Smooth muscle cell of the umbilical artery (primary cell): ENCODE measurements at places on chromosomes 5 and 9. TPM values are rescaled to one million over a fixed set of nuclear protein-coding genes. Genes with fewer than 3 reads are reported as not detected.

The SNCB gene
- 0.18 TPM in 1 of 2 replicates, not detected in the other for total RNA-seq

The SLC24A2 gene
- total RNA-seq, result not detected in 2 replicates

The GRXCR2 gene
- not detected in 2 replicates for total RNA-seq

The SLIT3 gene
- total RNA-seq, result 29.4 and 49.1 TPM in 2 replicates

The SLC34A1 gene
- total RNA-seq, result not detected in 2 replicates

The WWC1 gene
- total RNA-seq, result 1.2 and 7.0 TPM in 2 replicates

The TOR4A gene
- total RNA-seq, result 19.0 and 33.5 TPM in 2 replicates

The NEK6 gene
- 65.9 and 86.7 TPM in 2 replicates for total RNA-seq

The GFPT2 gene
- 233 and 276 TPM in 2 replicates for total RNA-seq

The CATSPER3 gene
- not detected in 2 replicates for total RNA-seq

The PCDHGA4 gene
- 5.8 and 6.5 TPM in 2 replicates for total RNA-seq

The CXCL14 gene
- 0.97 and 3.6 TPM in 2 replicates for total RNA-seq

The TAF11L5 gene
- total RNA-seq, result not detected in 2 replicates

The ITK gene
- total RNA-seq, result under 0.01 TPM in 1 of 2 replicates, not detected in the other

The IL7R gene
- 3.6 and 9.0 TPM in 2 replicates for total RNA-seq

The SMIM27 gene
- total RNA-seq, result 1.5 and 2.7 TPM in 2 replicates

The OR2K2 gene
- not detected in 2 replicates for total RNA-seq

The PTGR1 gene
- 46.6 and 60.8 TPM in 2 replicates for total RNA-seq

The EPB41L4A gene
- 0.89 and 3.2 TPM in 2 replicates for total RNA-seq

The TLE1 gene
- total RNA-seq, result 18.1 and 30.6 TPM in 2 replicates

The SMC2 gene
- total RNA-seq, result 9.5 and 20.7 TPM in 2 replicates

The BRINP1 gene
- not detected in 2 replicates for total RNA-seq

The RPP25L gene
- 13.0 and 19.0 TPM in 2 replicates for total RNA-seq

The PDZD2 gene
- total RNA-seq, result under 0.01 and 0.05 TPM in 2 replicates

The FAM151B gene
- total RNA-seq, result 4.6 and 11.3 TPM in 2 replicates

The BHMT gene
- total RNA-seq, result not detected in 2 replicates

The CD274 gene
- total RNA-seq, result 2.7 and 22.5 TPM in 2 replicates

The PCDHGA10 gene
- total RNA-seq, result 6.8 and 8.6 TPM in 2 replicates

The C9orf153 gene
- total RNA-seq, result 0.30 and 1.1 TPM in 2 replicates

The IFNA2 gene
- not detected in 2 replicates for total RNA-seq

The IL13 gene
- not detected in 2 replicates for total RNA-seq

The OR2Y1 gene
- not detected in 2 replicates for total RNA-seq

The BAAT gene
- total RNA-seq, result 0.23 TPM in 1 of 2 replicates, not detected in the other

The WNK2 gene
- not detected in 2 replicates for total RNA-seq

The MRPL36 gene
- 19.3 and 30.1 TPM in 2 replicates for total RNA-seq

The SOX30 gene
- total RNA-seq, result 0.18 TPM in 1 of 2 replicates, not detected in the other
